ENCODE measurements at places on chromosomes 5 and 9.
A peak's percentile ranks its signal among the peaks of the same experiment; 100 is the strongest.

- no peak for DNase-seq
Observed at GRCh38 chr5:14476786-14477435, 104.7 kb upstream of the OTULINL start.

DNA sequence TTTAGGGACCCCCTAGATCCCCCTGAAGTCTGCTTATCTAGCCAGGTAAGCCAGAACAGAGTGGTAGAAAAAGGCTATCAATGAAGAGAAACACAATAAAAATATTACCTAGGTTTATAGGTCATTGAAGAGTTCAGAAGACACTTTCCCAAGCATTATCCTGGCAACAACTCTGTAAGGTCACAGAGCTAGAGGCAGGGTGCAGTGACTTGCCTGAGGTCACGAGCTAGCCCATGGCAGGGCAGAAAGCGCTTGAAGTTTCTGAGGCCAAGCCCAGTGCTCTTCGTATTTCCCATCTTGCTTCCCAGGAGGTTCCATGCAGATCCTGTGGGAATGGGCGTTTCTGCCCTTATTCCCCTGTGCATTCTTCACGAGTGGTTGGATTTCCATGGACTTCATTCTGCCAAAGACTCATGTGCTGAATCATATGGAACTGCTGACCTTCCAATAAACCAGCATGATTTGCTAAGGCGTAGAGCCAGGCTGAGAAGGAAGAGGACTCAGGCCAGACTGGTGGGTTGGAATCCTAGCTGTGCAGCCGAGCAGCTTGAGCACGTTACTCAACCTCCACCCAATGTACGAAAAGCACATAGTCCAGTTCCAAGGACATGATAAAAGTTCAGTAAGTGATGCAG lies 22.1 kb downstream of the TRMO start:
- DNase-seq = no peak

- no peak for DNase-seq
Observed at GRCh38 chr5:148632255-148633066, 21.9 kb downstream of the HTR4 start.

DNA sequence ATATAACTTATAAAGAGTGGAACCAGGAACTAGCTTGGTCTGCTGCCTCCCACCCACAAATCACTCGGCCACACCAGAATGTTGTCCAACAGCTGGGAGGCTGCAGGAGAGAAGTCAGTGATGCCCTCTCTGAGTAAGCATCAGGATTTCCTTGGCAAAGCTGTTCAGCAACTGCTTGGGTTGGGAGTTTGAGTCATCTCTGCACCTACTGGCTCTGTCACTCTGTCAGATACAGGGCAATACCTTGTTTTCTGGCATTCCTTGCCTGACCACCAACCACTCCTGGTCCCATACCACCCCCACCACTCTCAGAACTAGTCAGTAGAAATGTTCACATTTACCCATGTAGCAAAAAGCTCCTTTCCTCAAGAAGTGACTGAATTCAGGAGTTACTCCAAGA lies 36.8 kb upstream of the GCNT4 start:
- no peak for DNase-seq

DNA sequence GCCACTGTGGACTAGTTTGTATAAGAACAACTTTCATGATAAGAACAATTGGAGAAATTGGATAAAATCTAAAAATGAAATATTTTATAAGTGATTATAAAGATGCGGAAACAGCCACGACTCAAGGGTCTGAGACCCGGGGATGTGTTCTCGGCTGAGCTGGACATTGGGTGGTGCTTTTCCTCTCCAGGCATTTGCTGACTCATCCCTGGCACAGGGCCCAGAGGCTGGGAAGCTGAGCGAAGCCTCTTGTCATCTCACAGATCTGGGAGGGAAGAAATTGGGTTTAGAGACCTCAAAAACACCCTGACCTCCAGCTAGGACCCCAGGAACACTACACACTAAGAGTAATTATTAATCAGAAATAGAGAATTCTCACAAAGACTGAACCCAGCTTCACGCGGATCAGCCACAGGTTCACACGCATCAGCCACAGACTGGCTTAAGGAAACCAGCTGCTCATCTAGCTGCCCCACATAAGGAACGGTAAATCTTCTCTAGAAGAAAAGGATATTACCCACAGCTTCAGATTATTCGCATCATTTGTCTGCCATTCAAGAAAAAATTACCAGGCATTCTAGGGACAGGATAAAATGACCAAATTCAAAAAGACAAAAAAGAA lies 2.8 kb upstream of the OR2V1 start:
- peak; percentile 55 for DNase-seq

GRCh38 chr5:35938568-35939227 lies at the start of gene CAPSL:
Gene CAPSL, minus strand, starts transcription at chr5:35938622. Its CDS starts 17,502 bp downstream, at chr5:35921120.
- DNase-seq = no peak

DNA sequence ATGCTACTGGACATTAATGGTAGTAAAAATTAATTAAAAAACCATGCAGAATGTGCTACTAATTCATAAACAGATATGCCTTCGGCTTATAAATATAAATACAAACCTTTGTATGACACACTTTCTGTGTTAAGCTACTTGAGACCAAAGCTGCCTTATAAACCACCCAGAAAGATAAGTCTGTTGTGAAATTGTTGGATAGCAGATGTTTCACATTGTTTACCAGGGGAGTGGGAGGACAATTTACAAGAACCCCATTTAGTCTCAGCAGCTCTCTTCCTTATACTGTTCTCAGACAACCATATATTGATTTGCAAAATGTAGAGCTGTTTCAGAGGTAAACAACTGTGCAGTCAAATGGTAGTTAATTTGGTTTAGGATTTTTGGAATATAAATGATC lies 524.4 kb downstream of the PRR16 start:
- no peak for DNase-seq

GRCh38 chr5:18546591-18546990 lies 912.3 kb downstream of the TAF11L14 start:
- no peak for DNase-seq

DNA sequence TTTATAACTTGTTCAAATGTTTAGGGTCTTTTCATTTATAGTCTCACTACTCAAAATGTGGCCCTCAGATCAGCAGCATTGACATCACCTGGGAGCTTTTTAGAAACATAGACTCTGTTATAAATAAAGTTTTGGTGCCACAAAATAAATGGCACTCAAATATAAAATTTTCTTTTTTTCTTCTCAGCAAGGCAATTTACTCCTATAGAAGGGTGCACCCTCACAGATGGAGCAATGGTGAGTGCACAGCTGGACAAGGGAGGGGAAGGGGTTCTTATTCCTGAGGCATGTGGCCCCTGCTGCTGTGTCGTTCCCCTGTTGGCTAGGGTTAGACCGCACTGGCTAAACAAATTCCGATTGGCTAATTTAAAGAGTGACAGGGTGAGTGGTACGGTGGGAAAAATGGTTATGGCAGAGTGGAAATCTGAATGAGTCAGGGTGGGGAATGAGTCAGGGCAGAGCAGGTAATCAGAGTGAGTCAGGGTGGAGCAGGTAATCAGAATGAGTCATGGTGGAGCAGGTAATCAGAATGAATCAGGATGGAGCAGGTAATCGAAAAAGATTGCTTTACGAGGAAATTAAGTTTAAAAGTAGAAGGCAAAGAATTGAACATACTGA lies 31.8 kb upstream of the C7 start:
- no peak for DNase-seq

DNA sequence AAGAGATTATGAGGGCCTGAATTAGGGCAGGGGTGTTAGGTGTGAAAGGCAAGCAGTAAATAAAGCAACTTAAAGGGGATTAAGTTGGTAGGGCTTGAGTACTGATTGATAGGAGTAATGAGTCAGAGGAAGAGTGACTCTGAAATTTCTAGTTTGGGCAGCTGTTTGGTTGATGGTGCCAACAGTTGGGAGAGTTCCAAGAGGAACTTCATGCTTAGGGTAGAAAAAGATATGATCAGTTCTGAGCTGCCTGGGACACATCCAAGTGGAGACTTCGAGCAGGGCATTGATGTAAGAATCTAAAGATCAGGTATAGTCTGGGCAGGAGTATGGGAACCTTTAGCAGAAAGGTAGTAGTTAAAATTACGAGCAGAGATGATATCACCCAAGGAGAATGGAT lies 10.2 kb downstream of the MAMDC2 start:
- DNase-seq = peak; percentile 73

Measured in RPMI8226 (cell line).